ENCODE measurements at places on chromosomes 5 and 9. TPM values are rescaled to one million over a fixed set of nuclear protein-coding genes. Genes with fewer than 3 reads are reported as not detected.

- DNase-seq, result no peak
These were observed 142.7 kb downstream of the PAX5 start for GRCh38 chr9:36891341-36891811.

GRCh38 chr5:2155556-2155955, 272.8 kb upstream of the IRX4 start:
- DNase-seq, result peak; percentile 37

The NPR3 gene
- 0.86 TPM for total RNA-seq

The NUDCD2 gene
- total RNA-seq, result 11.4 TPM

- no peak for DNase-seq
These were observed 217.5 kb upstream of the OTULINL start for GRCh38 chr5:14364096-14364495.

GRCh38 chr5:74250304-74251102, 390.0 kb downstream of the ENC1 start:
- no peak for DNase-seq

DNA sequence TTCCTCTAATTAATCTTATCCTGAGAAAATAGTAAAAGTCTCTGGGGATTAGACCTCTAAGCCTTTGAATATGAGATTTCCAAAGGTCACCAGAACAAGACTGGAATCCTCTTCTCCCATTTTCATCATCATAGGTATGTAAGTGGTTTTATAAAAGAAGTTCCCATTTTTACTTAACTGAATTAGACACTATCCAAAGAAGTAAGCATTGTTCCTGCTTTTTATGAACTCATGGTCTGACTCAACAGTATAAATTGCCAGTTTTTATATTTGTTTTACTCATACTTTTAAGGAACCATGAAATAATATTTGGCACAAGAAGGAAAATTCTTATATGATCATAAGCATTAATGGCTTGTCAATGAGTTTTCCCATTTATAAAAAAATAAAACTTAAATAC, 167.1 kb upstream of the ADRA1B start:
- DNase-seq, result no peak

DNA sequence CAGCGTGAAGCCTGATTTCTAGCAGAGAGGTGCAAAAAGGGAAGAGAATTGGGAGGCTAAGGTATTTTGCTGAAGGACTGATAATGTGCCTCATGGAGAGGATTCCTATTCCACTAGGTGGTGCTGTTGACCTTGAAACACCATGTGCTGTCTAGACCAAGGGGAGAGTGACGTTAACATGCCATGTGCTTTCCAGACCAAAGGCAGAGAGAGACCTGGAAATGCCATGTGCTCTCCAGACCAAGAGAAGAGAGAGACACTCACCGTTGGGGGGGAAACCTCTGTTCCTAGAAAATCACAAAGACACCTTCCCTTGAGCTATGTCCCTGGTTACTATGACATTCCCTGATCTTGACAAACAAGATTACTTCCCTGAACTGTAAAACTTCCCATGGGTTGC, 286.0 kb upstream of the TUSC1 start:
- no peak for DNase-seq

Data from Daoy (cell line).